Pulmonary artery endothelial cell (primary cell): ENCODE measurements at places on chromosomes 1 and 21.

GRCh38 chr1:47783638-47784496, 213.3 kb downstream of the TRABD2B start:
- DNase-seq, result no peak

DNA sequence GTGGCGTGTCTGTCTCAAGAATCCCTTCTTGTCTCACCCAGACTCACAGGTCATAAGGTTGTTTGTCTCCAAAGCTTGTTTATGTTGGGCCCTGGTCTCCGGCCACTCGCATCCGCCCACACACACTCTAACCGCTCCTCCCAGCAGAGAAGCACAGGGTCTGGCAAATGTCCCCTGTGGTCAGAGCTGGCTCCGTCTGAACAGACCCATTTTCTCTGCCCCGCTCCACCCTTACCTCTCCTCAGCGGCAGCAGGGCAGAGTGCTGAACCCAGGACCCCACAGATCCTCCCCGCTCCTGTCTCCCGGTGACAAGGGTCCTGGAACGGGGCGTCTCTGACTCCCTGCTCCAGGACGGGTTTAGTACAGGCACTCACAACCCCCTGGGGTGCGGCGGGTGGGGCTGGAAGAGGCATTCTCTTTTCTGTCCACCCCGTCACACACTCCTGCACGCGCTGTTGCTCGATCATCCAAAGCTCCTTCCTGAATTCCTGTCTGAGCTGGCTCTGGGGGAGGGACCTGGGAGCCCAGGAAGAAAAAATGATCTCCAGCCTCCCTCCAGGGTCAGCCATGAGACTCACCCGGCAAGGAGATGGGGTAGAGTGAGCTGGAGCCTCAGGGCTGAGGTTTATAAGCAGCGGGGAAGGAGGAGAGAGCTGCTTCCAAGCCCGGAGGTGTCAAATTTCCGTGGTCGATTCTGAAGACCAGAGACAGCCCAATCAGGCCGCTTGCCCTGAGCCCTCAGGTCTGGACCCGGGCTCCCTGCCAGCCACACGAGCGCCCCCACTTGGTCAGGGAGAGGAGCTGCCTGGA, at the start of gene S100A13:
TSS of gene S100A13 (minus strand) at position 602 of the 811 bp plus-strand sequence. CDS start 1,033 bp downstream, outside the sequence.
- peak; percentile 84 for DNase-seq

- DNase-seq, result no peak
Observed at GRCh38 chr1:55560266-55560665, 345.1 kb upstream of the USP24 start.

DNA sequence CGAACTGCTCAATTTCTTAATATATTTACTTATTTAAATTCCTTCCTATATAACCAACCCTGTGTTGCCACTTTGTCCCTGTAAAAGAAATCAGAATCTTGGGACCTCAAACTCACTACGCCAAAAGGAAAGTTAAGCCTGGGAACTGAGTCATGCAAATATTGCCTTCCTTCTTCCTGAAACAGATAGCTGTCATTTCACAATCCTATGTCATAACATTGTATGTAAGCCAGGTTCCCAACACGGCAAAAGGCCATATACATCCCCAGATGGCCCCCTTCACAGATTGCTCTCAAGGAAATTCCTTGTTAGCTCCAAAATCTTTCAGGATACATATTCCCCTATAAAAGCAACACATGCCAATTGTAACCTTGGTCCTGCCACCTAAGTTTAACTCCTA, 39.7 kb downstream of the C21orf91 start:
- no peak for DNase-seq

GRCh38 chr21:45386728-45387371, 18.1 kb upstream of the COL18A1 start:
- DNase-seq, result no peak

- no peak for DNase-seq
Observed at GRCh38 chr1:175888996-175889395, 145.6 kb upstream of the TNR start.

GRCh38 chr1:162279136-162279498, 97.5 kb downstream of the SPATA46 start:
- DNase-seq, result no peak
